ENCODE measurements at places on chromosomes 4 and X.

GRCh38 chr4:2898001-2898400, 54.4 kb downstream of the ADD1 start:
- no peak for DNase-seq

DNA sequence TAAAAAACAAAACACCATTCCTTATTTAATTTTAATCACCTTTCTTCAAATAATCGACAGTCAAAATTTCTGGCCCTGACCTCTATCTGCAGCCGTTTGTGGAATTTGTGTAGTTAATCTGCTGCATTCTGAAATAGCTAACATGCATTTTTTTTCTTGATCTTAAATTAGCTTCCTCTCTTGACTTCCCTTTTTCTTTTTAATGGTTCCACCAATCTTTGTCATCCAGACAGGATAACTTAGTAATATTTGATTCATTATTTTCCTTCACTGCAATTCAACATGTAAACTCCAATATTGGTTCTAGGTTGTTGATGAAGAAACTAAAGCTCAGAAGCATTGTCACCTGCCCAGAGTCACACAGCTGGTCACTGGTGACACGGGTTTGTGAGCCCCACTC, 77.3 kb downstream of the ARHGAP10 start:
- DNase-seq, result no peak

DNA sequence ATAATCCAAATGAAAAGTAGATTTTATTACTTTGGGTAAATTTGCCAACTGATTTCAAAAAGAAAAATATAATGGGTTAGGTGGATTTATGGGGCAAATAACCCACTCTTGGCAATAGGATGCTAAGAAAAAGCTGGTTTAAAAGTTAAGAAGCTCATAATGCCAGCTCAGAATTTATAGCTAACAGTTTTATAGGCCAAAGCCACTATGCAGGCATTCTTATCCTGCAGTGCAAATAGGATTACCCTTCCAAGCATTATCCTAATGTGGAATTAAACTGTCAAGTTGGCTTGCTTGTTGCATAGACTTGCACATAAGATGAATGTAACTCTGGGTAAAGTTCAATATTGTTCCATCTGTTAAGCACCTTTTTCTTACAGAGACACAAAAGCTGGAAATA, 703.0 kb downstream of the PCDH18 start:
- DNase-seq, result no peak

GRCh38 chrX:154750301-154751202, at the start of gene GAB3:
TSS of gene GAB3 (minus strand) at chrX:154751077. CDS start at chrX:154751025, 52 bp downstream.
- DNase-seq, result peak; percentile 8

DNA sequence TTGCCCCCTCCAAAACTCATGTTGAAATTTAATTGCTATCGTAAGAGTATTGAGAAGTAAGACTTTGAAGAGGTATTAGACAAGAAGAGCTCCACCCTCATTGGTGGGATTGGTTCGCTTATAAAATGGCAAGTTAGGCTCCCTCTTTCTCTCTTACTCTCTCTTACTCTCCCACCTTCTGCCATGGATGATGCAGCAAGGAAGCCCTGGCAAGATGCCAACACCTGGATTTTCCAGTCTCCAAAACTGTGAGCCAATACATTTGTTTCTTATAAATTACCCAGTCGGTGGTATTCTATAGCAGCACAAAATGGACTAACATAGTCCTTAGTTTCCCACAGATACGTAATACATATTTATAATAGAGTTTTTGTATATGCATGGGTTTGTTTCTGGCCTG, 119.4 kb downstream of the DDIT4L start:
- no peak for DNase-seq

DNA sequence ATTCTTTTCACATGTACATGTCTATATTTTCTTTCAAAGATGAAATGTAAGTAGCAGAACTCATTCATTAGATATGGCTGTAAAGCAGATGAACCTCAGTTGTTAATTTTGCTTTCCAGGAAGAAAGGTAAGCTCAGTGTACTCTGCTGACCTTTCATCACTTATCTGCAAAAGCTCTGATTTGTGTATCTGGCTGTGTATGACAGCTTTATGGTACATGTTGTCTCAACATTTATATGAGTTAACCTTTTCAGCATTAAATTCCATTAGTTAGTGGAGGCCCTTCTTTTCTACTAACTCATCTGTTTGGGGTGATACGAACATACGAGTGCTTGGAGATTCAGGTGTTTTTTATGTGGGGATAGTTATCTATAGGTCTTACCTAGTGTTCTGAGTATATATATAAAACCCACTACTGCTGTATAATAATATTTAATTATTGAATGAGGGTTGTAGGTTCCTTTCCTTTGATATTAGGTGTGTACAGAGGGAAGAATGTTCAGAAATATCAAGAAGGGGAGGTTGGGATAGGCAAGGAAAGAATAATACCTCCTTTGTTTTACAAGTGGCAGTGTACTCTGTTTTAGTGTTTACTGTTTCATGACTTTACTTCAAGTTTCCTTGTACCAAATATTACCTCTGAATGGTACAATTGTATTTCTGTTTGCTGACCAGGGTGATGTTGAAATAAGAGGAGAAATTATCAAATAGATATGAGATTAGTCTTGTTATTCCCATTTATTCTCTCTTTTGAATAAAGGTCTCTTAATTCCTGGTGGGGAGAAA, 395.5 kb downstream of the ARHGAP24 start:
- DNase-seq, result no peak

All from NCI-H1092 (cell line).